ENCODE measurements at places on chromosomes 5 and 9.
A peak's percentile ranks its signal among the peaks of the same experiment; 100 is the strongest.

DNA sequence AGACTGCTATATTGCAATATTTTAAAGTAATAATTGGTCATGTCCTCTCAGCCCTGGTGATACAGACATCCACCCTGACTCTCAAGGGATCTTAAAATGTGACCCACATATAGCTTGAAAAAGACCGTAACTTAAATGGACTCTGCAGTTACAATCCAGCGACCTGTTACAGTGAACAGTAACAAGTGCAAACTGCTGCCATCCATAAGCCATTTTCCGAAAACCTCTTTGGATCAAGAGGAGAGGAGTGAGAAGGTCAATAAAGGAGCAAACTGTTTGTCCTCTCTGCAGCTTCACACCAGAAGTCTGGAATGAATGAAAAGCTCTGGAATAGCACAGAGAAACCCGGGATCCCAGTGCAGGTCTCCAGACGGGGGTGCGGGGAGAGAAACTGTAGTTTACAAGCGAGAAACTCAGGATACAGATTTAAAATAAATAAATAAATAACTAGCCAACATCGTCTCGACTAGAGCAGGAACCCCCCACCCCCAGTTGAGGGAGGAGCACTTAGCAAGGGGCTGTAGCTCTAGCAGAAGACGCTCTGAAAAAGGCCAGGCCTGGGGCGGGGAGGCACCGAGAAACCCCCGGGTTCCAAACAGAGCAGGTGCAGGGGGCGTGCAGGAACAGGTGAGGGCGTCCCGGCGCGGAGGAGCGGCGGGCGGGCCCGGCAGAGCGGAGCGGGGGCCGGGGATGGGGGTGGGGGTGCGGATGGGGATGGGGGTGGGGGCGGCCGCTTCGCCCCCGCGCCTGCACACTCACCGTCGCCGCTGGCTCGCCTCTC is 572 bp downstream of the ZDHHC21 start:
- no peak for DNase-seq

GRCh38 chr5:65029178-65029577 is 260.4 kb downstream of the CWC27 start:
- no peak for DNase-seq

DNA sequence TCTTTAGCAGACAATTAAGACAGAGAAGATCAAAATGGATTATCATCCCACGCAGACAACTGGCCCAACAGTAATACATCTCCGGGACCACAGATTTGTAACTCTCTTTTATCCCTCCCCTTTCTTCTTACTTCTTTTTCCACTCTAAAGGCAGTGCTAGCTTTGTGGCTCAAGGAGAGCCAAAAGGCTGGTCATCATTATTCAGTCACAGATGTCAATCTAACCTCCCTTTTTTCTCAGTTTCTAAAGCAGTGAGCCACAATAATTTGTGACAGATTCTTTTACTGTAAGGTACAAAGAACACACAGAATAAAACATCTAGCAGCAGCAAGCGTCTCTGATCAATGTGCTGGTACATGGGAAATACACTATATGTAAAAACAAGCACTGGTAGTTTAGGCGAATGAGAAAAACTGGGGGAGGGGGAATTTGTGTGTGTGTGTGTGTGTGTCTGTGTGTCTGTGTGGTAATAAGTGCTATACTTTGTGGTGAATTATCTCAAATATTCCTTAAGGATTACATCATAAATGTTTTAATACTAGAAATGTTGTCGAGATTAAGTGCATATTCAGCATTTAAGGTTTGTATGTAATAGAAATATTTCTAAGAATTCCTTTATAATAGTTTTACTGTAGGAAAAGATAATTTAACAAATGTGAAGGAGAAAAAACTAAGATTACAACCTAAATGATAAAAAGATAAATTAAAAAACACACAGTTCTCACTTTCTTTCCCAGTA is 140.2 kb downstream of the DENND1A start:
- DNase-seq = no peak

- no peak for DNase-seq
Observed at GRCh38 chr5:148418511-148418910, 34.8 kb downstream of the FBXO38 start.

DNA sequence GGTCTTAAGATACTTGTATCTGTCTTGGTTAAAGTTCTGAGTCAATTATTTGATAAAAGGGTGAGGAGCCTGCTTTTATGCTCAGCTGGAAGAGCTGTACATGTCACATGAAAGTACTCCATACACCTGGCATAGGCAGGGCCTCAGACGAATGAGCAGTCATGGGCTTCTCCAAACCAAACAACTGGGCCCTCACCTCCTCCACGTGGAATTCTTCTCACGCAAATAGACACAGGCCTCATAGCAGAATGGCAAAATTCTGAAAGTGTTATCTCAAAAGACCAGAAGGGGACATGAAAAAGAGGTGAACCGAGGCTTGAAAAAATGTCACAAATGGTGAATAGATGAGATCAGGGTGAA is 48.6 kb downstream of the FAM240B start:
- no peak for DNase-seq

- no peak for DNase-seq
Observed at GRCh38 chr5:72920690-72921502, 34.9 kb upstream of the FCHO2 start.

DNA sequence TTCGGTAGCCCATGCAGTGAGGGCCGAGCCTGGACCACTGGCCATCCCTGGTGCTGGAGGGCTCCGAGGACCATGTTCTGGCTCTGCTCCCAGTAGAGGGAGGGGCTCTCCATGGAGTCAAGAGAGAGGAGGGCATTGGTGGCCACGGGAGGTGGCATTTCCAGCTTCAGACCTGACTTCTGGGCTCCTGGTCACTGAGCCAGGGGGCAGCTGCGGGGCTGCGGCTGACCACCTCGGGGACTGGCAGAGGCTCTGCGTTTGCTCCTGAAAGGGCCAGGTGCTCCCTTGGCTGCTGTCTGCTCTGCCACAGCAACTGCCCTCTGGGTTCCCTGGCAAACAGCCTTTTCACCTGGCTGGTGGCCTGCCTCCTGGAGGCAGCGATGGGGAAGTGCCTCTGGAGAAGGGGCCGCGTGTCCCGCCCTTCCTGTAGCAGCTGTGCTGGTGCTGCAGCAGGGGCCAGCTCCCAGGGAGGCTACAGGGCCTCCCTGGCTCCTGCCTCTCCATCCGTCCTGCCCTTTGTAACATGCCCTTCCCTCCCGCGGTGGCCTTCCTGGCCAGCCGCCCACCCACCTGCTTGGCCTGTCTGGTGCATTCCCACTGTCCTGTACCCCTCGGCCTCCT is 144.6 kb downstream of the CACNA1B start:
- no peak for DNase-seq

- no peak for DNase-seq
Observed at GRCh38 chr5:133942614-133943474, 25.6 kb downstream of the C5orf15 start.

GRCh38 chr9:110255463-110256379 is 586 bp downstream of the TXN start:
- DNase-seq = peak; percentile 31

DNA sequence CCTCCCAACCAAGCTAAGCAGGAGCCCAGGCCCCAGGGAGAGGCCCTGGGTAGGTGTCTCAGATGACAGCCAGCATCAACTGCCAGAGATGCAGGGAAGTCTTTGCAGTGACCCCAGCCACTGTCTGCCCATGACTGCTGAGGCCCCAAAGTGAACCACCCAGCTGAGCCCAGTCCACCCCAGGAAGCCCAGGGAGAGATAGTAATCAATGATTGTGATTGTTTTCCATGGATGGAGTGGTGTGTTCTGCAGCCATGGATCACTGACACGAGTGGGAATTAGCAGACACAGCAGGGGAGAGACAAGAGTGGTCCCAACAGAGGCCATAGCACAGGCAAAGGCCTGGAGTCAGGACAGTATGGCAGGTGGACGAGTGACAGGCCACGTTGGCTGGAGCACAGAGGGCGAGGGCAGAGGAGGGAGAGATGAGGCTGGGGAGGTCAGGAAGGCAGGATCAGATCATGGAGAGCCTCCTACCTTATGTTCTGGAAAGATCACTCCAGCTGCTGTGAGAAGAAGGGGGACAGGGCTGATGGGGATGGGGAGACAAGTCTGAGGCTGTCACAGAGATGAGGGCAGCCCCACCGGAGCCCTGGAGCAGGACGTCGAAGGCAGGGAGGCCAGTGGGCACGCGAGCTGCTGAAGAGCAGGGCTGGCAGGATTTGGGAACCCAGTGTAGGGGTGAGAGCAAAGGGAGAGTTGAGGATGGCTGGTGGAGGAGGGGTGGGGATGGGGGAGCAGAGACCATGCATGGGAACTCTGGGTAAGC is 14.5 kb downstream of the ABO start:
- DNase-seq = no peak

DNA sequence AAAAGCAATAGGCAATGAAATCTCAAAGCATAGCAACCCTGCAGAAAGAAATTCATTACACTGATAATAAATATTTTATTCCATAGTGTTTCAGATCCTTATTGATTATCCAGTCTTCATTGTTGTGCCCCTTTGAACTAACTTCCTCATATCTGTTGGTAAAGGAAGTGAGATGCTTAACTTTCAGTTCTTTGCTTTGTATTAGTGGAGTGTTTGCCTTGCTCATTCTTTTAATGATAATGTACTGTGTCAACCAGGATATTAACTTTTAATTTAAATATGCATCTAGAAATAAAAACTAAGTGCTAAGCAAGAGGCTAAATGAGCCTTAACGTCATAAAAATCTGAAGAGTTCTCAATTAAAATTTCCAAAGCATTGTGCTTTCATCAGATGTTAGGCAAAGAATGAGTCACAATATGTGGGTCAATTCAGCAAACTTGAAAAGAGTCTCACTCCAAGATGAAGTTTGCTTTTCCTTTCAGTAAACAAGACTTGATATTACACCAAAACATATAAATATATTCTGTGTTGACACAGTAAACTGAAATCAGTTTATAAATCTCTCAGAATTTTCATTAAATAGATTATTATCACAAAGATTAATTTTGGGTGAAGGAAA is 105.9 kb downstream of the GIN1 start:
- no peak for DNase-seq

DNA sequence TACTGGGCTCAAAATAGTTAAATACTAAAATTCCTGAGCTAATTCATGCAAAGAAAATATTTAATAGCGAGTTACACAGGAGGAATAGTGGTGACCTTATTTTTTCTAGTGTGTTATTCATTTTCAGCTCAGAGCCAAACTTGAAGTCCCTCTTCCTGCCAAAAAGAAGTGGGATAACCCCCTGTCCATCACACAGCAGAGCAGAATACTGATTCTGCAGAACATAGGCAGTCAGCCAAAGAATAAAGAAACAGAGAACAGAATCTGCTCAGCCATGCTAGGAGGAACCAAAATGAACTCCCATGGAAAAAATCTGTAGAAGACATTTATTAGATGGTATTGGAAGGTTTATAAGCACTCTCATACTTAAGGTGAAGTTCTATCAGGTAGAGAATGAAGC is 49.4 kb upstream of the GRIN3A start:
- DNase-seq = no peak

- DNase-seq = no peak
Observed at GRCh38 chr5:8520917-8521316, 652.0 kb downstream of the MTRR start.

DNA sequence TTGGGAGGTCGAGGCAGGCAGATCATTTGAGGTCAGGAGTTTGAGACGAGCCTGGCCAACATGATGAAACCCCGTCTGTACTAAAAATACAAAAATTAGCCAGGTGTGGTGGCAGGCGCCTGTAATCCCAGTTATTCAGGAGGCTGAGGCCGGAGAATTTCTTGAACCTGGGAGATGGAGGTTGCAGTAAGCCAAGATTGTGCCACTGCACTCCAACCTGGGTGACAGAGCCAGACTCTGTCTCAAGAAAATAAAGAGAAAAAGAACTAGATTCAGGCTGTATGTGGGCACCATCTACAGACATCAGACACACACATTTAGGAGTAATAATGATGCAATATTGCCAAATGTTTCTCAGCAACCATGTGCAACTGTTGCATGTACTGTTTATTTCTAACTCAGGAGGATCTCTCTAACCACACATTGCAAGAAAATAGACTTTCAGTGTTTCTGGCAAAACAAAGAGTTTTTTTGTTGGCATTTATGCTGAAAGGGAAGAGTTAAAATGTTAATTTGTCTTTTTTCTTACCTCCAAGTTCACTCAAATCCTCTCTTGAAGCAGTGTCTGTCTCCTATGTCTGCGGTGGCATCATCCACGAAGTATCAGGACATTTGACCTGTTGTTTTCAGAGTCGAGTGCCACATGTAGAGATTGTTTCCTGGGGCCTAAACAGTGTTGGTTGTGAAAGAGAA is 5.1 kb upstream of the ORM1 start:
- no peak for DNase-seq

GRCh38 chr5:95822043-95822541 is 434 bp downstream of the GLRX start:
- no peak for DNase-seq

DNA sequence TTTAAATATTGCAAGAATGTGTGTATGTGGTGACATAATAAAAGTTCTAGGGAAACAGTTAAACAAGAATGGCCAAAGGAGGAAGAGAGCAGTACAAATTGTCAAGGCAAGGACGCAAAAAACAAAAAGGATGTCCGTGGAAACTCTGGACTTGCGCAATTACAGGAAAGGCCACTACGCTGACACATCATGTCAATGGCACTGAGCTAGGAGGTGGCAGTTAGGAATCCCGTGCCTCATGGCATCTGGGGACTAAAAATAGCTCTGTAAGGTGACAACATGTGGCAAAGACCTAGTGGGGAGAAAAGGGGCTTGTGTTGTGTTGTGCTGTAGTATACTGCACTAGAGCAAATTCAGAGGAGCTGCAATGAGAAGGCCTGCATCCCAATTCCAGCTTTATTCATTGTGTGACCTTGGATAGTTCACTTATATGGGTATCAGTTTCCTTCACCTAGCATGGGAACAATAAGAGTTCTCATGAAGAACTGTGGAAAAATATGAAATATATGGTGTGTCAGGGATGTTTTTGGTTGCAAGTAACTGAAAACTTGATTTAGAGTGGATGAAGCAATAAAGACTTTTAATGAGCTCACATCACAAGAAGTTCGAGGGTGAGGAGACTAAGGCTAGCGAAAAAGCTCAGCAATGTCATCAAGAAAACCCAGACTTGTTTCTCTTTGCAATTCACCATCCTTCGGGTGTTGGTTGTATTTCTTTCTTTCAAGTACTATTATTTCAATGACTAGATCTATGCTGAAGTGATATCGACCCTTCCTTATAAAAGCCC is 124.1 kb upstream of the STC2 start:
- no peak for DNase-seq

GRCh38 chr5:146076028-146076427 is 29.3 kb downstream of the PLAC8L1 start:
- DNase-seq = no peak

GRCh38 chr5:97162045-97162444 is 19.6 kb upstream of the LIX1 start:
- DNase-seq = no peak

DNA sequence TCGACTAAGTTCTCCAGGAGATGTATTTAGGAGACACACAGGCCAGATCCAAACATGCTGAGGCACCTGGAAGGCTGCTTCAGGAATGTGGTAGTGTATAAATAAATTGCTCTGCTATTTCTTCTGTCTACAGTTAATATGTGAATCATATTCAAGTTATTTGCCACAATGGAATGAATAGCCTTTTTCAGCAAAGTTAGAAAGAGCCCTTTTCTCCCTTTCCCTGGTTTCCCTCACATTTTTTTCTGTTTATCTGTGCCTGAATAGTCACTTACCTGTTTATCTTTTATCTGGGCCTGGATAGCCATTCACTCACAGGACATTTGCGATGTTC is 44.1 kb upstream of the CLINT1 start:
- DNase-seq = no peak

All from stimulated activated CD4-positive, alpha-beta T cell treated with anti-CD3 and anti-CD28 coated beads, TNF-alpha, amount 100 ng/mL, for 1 hour (primary cell).